ENCODE measurements at places on chromosomes 3 and 15.

- DNase-seq, result no peak
These were observed 30.0 kb upstream of the TRAK1 start for GRCh38 chr3:42061025-42061712.

DNA sequence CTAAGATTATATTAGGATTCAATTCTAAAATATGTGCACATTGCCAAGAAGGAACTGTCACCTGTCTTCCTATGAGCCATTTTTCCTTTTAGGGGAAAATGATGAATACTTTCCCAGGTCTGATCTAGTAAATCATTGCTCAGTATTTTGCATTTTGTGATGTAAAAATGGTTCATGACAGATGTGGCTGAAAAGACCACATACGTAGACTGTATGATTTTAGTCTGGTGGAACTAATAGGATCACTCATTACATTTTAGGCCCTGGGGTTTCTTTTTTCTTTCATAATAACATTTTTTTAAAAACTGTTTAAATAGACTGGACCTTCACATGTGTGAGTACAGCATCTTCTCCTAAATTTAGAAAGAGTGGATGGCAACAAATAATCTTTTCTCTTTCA lies 201.7 kb upstream of the MLF1 start:
- DNase-seq, result no peak

DNA sequence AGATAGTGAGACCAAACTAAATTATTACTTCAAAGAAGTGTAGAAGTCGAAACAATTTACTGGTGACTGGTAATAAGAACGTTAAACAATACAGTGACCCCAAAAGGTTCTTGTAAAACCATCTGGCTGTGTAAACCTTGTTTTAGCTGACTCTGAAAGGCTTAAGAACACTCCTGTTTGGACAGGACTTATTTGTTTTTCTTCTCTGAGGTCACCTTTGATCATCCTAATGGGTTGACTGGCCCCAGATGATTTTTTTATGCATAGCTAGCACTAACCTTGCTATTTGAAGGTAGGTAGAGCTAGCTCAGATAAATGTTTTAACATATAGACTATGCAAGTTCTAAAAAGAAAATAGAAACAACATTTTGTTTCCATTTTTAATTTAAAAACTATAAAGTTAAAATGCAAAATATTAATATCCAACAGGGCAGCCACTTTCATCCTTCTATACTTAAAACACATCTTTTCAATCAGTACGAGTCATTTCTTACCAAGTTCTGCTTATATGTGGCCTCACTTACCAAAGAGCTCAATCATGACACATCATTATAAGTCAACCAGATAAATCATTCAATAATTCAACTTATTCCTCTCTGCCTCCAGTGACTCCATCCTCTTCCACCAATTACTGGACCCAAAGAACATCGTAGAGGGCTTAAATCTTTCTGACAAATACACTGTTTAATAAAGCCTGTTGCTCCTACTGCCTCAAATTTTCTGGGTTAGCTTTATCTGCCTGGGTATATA lies 158.8 kb downstream of the SSR3 start:
- DNase-seq, result no peak

DNA sequence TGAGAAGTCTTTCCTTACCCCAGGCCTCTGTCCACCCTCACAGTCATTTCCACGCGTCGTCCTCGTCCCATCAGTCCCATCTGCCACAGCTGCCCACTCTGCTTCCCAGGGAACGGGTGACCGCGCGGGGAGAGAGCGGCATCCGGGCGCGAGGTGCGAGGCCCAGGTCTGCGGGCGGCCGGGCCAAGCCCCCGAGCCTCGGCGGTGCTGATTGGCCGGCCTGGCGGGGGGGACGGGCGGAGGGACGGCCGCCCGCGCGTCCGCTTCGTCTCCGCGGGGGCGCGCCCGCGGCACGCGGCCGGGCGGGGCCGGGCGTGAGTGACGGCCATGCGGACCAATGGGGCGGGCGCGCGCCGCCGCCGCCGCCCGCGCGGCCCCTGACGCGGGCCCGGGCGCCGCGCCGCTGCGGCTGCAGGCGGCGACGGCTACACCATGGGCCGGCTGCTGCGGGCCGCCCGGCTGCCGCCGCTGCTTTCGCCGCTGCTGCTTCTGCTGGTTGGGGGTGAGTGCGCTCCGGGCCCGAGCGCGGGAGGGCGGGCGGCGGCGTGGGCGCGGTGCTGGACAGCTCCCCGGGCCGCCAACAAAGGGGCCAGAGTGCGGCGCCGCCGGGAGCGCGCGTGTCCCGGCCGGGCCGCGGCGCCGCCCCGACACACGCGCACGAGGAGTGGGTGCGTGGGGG lies at the start of gene PODXL2:
Gene PODXL2 (plus strand): TSS at position 398 of the 679 bp plus-strand sequence. CDS start 35 bp downstream, at position 433.
- peak; percentile 15 for DNase-seq

DNA sequence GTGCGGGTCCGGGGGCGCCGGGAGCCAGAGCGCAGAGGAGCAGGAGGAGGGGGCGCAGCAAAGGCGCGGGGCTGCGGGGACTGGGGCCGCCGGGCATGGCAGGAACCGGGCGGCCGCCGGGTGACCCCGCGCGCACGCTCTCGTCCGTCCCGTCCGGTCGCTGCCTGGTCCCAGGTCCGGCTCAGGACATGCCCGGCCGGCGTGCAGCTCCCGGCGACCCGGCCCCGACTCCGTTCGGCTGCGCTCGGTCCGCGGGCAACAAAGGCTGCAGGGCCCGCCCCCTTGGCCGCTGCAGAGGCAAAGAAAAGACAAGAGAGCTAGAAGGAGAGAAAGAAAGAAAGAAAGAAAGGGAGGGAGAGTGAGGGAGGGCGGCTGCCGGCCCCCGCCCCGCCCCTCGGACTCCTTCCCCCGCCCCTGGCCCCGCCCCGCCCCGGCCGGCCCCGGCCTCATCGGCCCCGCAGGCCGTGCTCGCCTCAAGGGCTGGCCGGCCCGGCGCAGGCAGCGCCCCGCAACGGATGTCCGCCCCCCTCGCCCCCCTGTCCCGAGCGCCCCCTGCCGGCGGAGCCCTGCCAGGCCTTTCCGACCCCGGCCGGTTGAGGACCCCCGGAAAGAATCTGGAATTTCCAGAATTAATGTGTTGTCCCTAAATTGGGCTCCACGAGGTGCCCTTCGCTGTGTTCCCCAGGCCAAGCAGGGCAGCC lies at the start of gene ADAMTS7:
Gene ADAMTS7 (minus strand): TSS at position 341 of the 701 bp plus-strand sequence. CDS start 244 bp downstream, at position 97.
- peak; percentile 19 for DNase-seq

DNA sequence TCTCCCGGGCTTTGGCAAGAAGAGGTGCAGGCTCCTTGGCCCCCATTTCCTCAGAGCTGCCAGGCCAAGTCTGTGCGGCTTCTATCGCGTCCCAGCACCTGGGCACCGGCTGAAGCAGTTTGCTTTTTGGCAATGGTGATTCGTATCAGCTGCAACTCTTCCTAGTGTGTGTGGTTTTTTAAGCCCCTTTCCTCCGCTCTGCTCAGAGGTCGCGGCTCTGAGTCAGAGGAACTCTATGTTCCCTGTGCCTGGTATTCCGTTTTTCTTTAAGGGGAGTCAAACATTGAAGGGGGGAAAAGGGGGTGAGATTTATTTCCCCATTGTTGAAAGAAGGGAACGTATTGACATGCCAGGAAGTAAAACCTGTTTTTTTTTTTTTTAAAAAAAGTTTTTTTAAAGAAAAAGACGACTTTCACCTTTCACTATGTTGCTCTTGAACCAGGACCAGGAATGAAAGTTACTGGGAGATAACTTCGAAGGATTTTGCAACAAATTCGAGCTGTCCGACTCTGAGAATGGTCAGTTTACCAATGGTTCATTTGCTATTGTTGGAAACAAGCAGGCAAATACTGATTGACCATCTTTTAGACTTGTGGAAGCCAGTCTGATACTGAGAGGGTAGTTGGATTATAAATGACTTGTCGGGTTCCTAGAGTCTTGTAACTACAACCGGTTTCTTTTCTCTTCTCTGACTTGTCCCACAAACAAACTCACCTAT lies 1.1 kb downstream of the ARMC8 start:
- DNase-seq, result no peak

DNA sequence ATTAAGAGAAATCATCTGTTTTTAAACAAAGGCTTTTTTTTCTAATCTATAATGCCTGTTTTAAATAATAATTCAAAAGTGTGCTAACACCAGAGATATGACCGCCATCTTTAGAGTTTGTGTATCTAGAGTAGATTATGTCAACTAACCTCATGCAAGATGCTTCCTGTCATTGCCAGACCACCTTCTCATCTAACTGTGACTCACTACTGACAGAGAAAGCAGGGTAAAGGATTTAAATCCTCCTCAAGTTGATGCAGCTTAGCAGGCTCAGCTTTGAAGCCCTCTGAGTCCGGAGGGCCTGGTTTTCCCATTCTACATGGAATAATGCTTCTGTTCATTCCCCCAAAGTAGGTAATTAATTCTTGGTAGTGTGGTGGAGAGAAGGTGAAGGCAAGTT lies 108.5 kb downstream of the ECT2 start:
- DNase-seq, result no peak

DNA sequence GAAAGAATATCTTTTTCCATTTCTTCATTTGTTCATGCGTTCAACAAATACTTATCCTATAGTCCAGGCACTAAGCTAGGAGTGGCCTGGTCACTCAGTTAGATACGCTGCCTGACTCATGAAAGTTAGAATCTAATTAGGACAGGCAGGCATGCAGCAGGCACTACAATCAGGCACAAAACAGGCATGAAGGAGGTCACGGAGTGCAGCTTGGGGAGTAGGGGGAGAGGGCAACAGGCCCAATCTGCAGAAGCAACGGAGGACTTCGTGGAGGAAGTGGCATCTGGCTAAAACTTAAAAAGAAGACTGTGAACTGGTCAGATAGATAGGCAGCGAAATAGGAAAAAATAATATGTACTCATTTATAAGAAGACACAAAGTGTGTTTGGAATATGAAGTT lies 420.9 kb downstream of the MAGI1 start:
- no peak for DNase-seq

DNA sequence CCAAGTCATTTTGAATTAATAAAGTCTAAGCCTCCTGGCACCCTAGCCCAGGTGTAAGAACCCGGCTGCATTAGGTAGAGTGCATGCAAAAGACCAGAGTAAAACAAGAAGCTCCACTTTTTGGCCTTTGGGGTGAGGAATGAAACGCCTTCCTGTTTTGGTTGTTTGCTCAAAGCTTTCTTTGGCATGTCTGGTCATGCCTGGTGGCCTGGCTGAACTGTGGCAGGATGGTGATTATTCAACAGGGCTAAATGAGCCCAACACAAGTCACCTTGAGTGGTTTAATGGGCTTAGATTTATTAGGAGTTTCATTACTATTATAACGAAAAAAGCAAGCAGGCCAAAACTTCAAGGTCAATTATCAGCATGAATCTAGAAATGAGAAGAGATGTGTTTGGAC lies 40.9 kb upstream of the LDHAL6B start:
- no peak for DNase-seq

DNA sequence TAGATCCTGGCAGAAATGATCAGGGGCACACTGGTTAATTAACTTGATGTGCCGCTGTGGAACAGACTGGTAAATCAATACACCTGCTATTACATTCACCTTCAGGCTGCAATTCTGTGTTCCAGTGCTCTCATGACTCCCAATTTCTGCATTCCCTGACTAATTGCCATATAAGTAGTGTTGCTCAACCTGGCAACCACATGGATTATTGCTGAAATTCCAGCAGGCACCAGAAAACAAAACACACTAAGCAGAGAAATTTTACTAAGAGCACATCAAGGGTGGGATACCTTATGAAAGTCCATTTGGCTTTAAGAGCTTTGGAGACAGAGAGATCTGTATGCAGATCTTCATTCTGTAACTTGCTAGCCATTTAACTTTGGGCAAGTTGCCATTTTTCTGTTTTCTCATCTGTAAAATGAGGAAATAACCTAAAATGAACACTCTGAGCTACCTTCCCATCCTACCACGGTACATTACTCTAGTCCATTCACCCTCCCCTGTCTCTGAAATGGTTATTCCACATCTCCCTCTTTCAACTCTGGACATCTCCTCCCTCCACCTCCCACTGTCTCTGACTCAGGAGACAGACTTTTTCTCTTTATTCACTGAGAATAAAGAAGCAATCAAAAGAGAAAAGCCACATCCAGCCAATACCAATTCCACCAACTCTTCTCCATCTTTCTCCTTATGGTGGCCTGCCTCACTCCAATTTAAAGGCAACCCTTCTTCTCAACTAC lies 54.6 kb downstream of the STAC start:
- no peak for DNase-seq

DNA sequence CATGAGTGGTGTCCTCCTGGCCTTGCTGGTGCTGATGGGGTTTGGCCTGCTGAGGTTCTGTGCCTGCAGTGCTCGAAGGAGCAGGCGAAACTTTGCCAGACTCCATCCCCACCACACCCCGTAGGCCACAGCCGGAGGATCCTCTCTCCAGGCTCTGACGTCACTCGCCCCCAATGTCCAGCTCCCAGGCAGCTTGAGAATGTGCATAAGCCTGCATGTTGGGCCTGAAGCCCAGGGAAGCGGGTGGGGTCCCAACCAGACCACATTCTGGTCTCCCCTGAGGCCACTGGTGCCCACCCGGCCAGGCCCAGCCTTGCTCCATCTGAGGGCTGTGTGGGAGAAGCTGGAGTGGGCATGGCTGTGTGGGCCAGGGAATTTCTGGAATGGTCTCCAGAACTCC lies 109.8 kb downstream of the ASB7 start:
- no peak for DNase-seq

GRCh38 chr3:194095464-194095863 lies 40.5 kb upstream of the HES1 start:
- no peak for DNase-seq

DNA sequence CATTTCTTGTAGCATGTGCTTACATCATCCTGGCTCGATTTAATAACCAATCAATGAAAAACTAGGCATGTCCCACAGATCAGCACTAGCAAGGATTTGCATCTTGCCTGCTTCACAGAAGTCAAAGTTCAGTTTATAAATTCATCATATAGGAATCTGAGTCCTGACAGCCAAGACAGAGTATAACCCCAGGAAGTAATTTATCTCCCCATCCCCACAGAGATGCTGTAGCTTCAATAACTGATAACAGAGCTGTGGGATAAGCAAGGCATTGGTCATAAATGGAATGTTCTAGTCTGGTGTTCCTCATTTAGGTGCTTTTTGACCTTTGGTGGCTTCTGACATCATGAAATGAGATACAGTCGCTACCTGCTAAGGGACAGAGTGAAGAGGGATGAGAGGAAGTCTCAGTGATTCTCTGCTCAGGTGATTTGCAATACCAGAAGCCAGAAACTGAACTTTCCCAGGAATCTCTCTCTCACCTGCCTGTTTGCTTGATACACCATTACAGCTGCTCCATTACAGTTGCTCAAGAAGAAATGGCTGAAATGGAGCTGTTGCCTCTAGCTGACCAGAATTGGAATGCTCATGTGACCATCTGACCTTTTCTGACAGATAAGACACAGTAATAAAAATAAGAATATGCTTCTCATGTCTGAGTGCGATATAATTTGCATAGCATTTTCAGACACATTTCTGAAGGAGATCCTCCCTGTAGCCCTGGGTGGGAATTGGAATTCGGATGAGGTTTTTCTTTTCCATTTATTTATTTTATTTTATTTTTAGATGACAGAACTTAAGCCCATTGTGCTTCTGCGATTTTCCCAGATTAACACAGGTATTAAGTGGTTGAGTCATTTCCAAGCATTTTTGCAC lies 217.1 kb upstream of the KCNMB2 start:
- no peak for DNase-seq

- DNase-seq, result no peak
These were observed 963 bp upstream of the NTRK3 start for GRCh38 chr15:88257311-88258092.

GRCh38 chr15:42736178-42736792 lies 643 bp downstream of the CDAN1 start:
- DNase-seq, result no peak
